ENCODE measurements at places on chromosomes 2 and 18.
A peak's percentile ranks its signal among the peaks of the same experiment; 100 is the strongest.

- DNase-seq: no peak
Observed at GRCh38 chr2:235113854-235114253, 162.0 kb downstream of the SH3BP4 start.

DNA sequence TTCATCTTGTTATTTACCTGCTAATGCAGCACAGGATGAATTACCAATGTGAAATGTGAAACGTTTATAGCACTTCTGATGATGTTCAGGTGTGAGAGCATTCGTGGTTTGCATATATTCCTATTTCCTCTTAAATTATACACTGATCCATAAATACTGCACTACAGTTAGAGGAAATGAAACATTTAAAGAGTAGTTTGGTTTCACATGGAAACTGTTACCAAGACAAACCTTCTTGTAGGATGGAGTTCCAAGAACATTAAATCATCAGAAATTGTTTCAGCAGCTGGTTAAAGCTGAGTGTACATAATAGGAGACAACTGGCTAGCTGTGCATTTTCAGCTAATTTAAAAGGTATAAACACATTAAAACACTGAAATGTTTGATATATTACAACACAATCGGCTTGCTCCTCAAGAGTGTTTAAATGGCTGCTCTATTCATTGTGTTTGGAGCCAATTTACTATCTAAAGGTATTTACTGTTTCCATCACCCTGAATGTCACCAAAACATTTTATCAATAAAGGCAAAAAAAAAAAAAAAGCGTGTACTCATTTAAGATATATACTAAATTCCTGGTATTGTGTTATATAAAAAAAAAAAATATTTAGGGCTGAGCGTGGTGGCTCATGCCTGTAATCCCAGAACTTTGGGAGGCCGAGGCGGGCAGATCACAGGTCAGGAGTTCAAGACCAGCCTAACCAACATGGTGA, 100.6 kb downstream of the DYM start:
- peak; percentile 12 for DNase-seq

DNA sequence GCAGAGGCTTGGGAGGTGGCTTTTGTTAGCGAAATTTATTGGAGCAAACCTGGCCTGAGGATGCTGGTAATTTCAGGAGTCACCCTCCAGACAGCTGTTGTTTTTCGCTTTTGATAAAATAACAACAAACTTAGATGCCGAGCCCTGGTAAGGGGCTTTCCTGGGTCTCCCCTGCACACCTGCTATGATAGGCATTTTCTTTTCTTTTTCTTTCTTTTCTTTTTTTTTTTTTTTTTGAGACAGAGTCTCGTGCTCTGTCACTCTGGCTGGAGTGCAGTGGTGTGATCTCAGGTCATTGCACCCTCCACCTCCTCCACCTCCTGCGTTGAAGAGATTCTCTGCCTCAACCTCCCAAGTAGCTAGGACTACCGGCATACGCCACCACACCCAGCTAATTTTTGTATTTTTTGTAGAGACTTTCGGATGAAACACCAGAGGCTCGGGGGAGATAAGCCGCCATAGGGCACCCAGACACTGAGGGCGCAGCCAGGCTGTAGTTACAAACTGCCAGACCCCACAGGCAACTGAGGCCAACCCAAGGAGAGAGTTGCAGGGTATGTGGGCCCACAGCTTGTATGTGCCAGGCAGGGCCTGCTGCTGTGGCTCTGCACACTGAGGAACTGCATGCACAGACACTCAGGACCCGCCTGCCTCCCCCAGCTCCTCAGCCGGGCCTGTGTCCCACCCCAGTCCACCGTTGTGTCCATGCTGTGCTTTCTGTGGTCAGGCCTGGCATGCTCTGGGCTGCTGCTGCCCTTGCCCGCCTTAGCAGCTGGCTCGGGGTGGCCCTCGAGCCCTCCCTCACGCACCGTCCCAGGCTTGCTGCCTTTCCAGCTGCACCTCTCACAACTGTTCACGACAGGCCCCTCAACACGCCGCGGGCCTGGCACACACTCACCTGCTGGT, 3.9 kb downstream of the GYPC start:
- no peak for DNase-seq

DNA sequence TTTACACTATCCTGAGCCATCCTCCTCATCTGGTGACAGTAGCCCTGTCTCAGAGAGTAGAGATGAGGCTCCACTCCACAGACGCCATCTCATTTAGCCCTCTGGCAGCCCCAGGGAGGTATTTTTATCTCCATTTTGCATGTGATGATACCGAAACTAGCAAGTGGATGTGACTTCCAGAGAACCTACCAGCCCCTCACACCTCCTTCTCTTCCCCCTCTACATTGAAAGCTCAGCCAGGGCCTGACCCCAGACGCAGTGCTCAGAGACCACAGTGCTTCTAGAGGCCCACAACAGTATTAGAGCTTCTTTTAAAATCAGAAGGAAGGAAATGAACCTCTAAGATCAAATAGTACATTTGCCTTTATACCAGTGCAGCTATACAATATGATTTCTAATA, 8.3 kb downstream of the GYPC start:
- DNase-seq: no peak

DNA sequence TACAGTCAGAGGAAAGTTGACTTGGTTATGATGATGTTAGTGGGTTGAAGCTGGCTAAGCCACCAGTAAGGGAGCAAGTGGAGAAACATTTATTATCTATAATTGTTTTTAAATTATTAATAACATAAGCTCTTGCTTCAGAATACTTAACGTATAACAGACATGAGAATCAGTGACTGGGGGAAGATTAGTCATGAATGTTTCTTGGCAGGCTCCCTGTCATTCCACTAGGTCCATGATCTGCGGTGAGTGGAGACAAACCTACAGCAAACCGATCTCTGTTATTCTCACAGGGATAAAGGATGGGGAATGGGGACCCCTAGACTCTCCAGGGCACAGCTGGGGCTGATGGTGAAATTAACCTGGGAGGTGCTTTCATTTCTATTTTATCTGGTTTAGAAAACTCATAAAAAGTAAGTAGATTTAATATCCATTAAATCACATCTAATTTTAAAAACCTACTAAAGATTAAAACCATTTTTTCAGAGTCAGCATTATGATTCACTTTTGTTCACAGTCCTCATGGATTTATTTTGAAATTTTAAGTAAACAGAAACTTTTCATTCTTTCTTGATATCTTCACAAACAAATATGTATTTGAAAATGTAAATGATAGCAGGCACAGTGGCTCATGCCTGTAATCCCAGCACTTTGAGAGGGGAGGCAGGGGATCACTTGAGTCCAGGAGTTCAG, 420.3 kb downstream of the PTPRM start:
- peak; percentile 48 for DNase-seq

DNA sequence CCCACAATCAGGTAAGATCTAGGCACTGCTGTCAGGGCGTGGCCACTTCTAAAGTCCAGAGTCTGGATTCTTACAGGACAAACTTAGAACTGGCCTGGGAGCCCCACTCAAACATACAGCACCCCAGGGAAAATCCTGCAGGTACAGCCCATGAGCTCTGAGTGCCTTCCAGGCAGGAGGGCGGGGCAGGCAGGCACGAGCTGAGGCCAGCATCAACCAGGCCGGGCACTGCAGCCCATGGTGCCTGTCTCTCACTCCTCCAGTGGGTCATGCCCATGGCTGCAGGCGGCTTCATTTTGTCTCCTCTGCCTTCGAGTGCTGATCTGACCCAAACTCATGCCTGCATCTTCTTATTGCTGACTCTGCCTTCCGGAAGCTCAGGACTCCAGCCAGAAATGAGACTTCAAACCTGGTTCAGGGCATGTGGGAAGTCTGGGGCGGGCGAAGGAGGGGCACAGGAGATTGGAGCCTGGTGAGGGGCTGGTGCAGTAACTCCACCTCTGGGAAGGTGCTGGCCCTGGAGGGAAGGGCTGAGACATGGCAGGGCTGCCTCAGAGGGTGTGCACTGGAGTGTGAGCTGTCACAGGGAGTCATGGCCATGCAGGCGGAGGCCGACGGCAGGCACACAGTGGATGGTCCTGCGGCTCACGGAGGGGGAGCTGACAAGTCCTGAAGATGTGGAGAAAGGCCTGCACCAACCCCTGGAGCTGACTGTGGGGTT, 40.5 kb downstream of the HS6ST1 start:
- no peak for DNase-seq

GRCh38 chr2:20050104-20050645, 1.3 kb downstream of the LAPTM4A start:
- no peak for DNase-seq

- DNase-seq: no peak
Observed at GRCh38 chr18:7779211-7779610, 212.1 kb downstream of the PTPRM start.

- peak; percentile 64 for DNase-seq
Observed at GRCh38 chr18:812376-813171, 532 bp upstream of the YES1 start.

DNA sequence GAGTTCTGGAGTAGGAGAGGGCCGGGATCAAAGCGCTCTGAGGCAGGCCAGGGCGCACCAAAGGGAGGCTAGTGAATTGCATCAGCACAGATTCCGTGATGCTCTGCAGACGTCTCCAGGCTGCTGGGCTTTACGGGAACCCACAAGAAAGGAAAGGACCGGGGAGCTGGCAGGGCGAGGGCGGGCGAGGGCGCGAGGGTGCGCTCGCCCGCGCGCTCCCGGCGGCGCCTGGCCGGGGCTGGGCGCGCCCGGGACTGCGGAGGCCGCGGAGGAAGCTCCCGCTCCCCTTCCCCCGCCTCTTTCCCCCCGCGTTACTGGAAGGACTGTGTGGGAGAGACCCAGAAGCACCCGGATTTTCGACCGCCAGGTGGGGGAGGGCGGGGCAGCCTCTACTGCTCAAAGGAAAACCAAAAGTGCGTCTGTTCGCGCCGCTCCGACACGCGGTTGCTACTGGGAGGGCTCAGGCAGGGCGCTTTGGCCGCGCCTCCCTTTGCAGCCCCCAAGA, 2.4 kb upstream of the FOSL2 start:
- peak; percentile 77 for DNase-seq

- no peak for DNase-seq
Observed at GRCh38 chr2:195343942-195344530, 313.0 kb upstream of the SLC39A10 start.

GRCh38 chr2:100446696-100447095, 23.6 kb upstream of the NMS start:
- no peak for DNase-seq

- no peak for DNase-seq
Observed at GRCh38 chr2:70199320-70199864, 8.6 kb upstream of the C2orf42 start.

DNA sequence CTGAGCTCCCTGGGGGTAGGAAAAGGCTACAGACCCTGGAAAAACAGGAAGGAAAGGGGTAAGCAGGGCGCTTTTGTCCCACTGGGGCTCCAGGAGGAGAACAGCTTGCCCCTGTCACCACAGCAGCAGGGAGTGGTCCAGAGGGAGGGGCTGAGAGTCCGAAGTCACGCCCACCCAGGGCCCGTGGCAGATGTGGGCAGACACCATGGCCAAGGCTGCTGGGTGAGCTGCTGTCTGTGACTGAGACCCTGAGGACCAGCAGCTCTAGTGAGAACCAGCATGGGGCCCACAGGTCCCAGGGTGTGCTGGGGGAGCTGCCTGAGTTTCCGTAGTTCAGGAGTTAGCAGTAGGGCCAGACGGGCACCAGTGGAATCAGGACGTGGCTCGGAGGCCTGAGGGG, 162.0 kb downstream of the SPP2 start:
- no peak for DNase-seq

GRCh38 chr2:80209458-80209857, 95.1 kb downstream of the LRRTM1 start:
- DNase-seq: no peak

GRCh38 chr18:75783566-75784281, 356.2 kb upstream of the SMIM21 start:
- no peak for DNase-seq

DNA sequence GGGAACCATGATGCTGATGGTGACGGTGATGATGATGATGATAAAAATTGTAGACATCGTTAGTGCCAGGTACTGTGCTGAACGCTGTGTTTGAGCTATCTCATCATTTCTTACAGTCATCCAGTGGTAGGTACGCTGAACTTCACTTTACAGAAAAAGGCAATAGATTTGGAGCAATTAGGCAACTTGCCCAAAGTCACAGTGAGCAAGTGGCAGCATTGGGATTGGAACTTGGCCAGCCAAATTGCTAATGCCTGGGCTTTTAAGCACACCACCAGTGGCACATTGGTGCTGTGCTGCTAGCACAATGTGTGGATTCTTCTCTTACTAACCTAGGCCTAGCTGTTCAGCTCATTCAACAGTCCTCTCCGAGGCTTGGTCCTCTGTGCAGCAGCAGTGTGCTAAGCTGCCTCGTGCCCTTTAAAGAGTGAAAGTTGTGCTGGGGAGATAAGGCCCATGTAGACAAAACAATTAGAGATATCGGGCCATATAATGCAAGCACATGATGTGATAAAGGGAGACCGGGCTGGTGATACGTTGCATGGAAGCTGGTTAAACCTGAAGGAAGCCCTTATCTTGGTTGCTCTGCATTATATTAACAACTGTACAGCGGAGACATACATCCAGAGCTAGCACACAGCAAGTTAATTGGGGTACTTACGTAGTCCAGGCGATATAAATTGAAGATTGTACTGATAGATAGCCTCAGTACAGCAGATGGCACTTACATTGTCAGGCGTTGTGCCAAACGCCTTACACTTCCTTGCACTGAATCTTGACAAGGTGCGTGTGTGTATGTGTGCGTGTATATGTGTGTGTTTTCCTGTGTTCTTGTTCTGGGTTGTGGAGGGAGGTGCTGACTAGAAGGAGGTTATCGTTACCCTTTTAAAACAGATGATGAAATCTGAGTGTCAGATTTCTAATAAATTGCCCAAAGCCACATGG, 28.4 kb downstream of the HK2 start:
- DNase-seq: no peak

Data from dermis microvascular lymphatic vessel endothelial cell (primary cell).